Left lung (tissue), 14 donors: ENCODE measurements at places on chromosomes 12 and 14. TPM values are rescaled to one million over a fixed set of nuclear protein-coding genes. Genes with fewer than 3 reads are reported as not detected.

E2F7 gene
- total RNA-seq: 1.7 TPM

FAM90A1 gene
- total RNA-seq: 0.61 TPM

PTMS gene
- total RNA-seq: 322 TPM

GALNT8 gene
- total RNA-seq: 0.09 TPM

B3GNT4 gene
- total RNA-seq: 0.42 TPM

TAS2R8 gene
- not detected for total RNA-seq

INF2 gene
- total RNA-seq: 111 TPM

OTX2 gene
- total RNA-seq: not detected

CFL2 gene
- 47.3 TPM for total RNA-seq

ITGA5 gene
- 142 TPM for total RNA-seq

MIPOL1 gene
- total RNA-seq: 12.5 TPM

B4GALNT1 gene
- total RNA-seq: 3.8 TPM

BEST3 gene
- not detected for total RNA-seq

RTL1 gene
- not detected for total RNA-seq

SRRM4 gene
- 0.05 TPM for total RNA-seq

CLEC7A gene
- 75.7 TPM for total RNA-seq

ACOT6 gene
- total RNA-seq: not detected

COX8C gene
- not detected for total RNA-seq

COQ5 gene
- total RNA-seq: 27.9 TPM

IL31 gene
- not detected for total RNA-seq
